ENCODE measurements at places on chromosomes 3 and 15.

DNA sequence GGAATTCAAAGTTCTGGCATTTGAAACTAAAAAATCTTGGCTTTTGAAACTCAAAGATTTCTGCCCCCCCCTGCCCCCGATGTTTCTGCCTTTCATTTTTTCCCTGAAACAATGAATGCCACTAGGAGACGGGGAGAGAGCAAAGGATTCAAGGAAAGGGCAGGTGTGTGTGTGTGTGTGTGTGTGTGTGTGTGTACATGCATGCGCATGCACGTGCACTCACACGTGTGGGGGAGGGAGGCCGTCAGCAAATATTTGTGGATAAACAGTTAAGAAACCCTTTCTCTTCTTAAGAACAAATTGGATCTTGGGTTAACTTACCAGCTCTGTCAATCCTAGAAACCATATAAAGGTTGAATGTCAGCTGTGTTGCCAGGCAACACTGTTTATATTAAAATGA, 29.2 kb upstream of the CCDC174 start:
- DNase-seq, result no peak

- DNase-seq, result no peak
Observed at GRCh38 chr3:184223946-184224345, 5.4 kb upstream of the VWA5B2 start.

GRCh38 chr3:54515441-54516213, 393.3 kb downstream of the CACNA2D3 start:
- DNase-seq, result no peak

DNA sequence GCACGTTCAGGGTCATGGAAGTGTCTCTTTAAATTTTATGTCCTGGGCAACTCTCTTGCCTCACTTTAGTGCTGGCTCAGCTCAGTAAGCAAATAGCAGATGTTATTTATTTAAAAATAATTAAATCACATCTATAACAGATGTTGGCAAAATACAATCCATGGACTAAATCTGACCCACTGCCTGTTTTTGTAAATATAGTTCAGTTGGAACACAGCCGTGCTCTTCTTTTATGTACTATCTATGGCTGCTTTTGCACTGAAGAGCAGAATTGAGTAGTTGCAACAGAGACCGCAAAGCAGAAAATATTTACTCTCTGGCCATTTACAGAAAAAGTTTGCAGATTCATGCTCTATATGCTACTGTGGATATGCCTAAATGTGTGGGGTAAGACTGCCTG, 79.2 kb downstream of the SAMMSON start:
- no peak for DNase-seq

DNA sequence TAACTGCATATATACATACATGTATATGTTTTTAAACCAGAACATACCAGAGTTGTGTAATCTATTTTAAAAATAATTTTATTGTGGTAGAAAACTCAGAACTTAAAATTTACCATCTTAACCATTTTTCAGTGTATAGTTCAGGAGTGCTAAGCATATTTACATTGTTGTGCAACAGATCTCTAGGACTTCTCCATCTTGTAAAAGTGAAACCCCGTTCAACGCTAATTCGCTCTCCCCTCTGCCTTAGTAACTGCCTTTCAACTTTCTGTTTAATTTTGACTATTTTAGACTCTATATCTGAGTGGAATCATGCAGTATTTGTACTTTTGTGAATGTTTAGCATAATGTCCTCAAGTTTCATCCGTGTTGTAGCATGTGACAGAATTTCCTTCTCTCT, 51.8 kb upstream of the SSR3 start:
- no peak for DNase-seq
